ENCODE measurements at places on chromosomes 5 and 9.
A peak's percentile ranks its signal among the peaks of the same experiment; 100 is the strongest.

DNA sequence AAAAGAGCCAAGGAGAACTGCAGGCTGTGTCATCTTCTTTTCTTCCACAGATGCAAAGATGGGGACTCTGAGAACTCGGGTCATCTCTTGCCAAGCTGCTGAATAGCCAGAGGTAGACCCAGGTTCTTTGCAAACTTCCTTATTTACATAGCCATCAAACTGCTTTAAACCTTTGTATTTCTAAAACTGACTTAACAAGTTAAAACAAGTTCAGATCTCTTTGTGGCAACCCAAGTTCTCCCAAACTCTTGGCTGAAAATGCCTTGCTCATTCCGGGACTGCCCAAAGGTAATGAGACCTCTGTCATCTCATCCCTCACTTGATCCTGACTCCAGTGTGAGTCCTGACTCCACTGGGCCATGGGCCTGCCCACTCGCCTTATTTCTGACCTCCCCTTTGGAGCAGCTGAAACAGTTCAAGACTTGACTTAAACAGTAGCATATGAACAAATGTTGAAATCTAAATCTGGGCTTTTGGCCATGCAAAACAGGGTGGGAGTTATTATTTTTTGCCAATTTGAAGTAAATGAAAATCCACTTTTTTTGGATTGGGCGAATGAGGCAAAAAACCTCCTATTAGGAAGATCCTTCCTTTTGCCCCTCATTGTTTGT lies 50.6 kb downstream of the FBXL7 start:
- no peaks in the 10 kb centered on the region for H3K27me3 ChIP-seq
- DNase-seq = no peak
- H3K4me3 ChIP-seq = no peak overlapping the region
- no peaks in the 10 kb centered on the region for H3K4me1 ChIP-seq
- H3K36me3 ChIP-seq = no peaks in the 10 kb centered on the region

- no peaks in the 10 kb centered on the region for H3K27me3 ChIP-seq
- peak overlapping the region; percentile 30 for H3K4me3 ChIP-seq
- peak overlapping the region; percentile 80 for H3K27ac ChIP-seq
Observed at GRCh38 chr5:82356808-82357671, 78.9 kb upstream of the RPS23 start.

- H3K4me1 ChIP-seq = peaks cover 16% of the 10 kb centered on the region
- no peak overlapping the region for H3K27ac ChIP-seq
- no peak for DNase-seq
- H3K4me3 ChIP-seq = no peak overlapping the region
- H3K36me3 ChIP-seq = no peaks in the 10 kb centered on the region
Observed at GRCh38 chr9:109011231-109011671, 2.0 kb downstream of the CTNNAL1 start.

DNA sequence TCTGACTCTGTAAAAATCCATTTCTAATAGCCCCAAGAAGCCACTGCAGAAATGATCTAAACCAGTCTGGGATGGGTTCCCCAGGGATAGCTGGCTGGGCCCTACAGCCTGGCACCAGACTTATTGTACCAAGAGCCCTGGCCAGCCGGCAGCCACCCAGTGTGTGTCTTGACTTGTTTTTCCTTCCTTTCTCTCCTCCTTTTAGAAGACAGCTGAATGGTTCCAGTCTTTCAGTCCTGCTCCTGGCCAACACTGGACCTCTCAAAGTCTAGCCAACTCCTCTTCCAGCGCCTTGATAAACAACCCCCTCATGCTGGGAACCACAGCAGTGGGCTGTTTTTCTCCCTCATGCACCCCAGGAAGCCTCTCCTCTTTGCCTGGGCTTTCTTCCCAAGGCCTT lies 34.1 kb downstream of the ATOX1 start:
- no peaks in the 10 kb centered on the region for H3K4me1 ChIP-seq
- no peaks in the 10 kb centered on the region for H3K36me3 ChIP-seq
- H3K4me3 ChIP-seq = no peak overlapping the region
- no peaks in the 10 kb centered on the region for H3K27me3 ChIP-seq
- no peak for DNase-seq

DNA sequence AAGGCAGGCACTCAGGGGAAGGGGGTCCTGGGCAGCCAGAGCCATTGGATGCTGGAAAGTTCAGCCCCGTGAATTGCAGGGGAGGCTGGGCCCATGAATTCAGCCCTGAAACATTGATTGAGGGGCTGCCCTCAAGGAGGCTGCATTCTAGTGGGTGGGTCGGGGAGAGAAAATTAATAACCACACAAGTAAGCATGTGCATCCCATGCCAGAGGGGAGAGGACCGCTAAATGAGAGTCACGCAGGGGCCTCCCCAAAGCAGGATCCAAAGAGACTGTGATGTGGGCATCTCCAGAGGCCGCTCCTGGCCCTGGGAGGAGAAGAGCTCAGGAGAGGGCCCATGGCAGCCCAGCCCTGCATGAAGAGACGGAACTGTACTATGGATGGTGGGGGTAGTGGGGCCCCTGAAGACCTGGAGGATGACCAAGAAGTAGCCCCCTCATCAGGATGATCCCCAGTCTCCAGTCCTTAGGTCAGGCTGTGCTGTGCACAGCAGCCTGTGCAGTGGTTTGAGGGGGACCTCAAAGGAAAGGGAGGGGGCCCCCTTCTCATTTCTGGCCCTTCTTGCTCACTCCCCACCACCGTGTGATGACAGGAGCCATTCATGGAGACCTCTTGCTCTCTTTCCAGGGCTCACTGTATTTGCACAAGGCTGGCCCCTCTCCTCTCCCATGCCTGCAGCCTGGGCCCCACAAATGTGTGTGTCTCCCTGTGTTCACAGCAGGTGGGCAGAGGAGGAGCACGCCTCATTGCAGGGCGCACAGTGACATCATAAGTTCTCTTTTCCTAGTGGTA lies 233.6 kb upstream of the IRX1 start:
- no peaks in the 10 kb centered on the region for H3K4me1 ChIP-seq
- no peak for DNase-seq
- no peak overlapping the region for H3K4me3 ChIP-seq
- no peaks in the 10 kb centered on the region for H3K36me3 ChIP-seq

GRCh38 chr5:41270423-41271251 lies 57.3 kb upstream of the C6 start:
- no peaks in the 10 kb centered on the region for H3K36me3 ChIP-seq
- no peaks in the 10 kb centered on the region for H3K27me3 ChIP-seq
- DNase-seq = no peak
- H3K4me3 ChIP-seq = no peak overlapping the region
- no peaks in the 10 kb centered on the region for H3K4me1 ChIP-seq

DNA sequence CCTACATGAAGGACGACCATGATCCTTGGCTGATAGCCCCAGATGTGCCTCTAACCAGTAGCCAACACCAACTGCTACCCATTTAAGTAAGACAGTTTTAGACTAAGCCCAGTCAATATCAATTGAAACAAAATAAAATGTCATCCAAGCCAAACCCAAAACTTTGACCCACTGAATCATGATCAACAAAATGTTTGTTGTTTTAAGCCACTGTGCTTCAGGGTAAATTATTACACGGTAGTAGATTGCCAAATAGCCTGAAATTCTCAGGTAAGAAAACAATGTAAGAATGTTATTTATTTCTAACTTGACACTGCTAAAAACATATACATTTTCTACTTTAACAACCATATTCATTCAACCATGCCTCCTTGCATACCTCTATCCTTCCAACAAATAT lies 105.5 kb upstream of the PAPPA start:
- no peaks in the 10 kb centered on the region for H3K36me3 ChIP-seq
- H3K4me1 ChIP-seq = no peaks in the 10 kb centered on the region

DNA sequence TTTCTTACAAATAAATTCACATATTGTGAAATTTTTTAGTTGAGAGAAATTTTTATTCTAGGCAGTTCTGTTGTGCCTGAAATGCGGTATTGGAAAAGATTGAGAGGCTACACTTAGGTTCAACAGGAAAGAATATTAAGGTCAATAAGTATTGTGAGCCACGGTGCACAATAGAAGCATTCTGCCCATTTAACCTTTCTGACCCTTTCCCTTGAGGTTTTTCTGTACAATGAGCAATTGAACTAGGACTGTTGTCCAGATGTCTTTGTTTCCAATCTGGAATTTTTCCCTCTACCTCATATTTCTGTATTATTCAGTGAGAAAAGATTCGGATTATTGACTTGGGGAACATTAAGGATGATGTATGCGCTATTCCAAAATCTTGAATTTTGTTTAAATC lies 205.2 kb downstream of the NR3C1 start:
- H3K36me3 ChIP-seq = no peaks in the 10 kb centered on the region
- H3K27ac ChIP-seq = no peak overlapping the region
- DNase-seq = no peak
- no peaks in the 10 kb centered on the region for H3K27me3 ChIP-seq
- H3K4me1 ChIP-seq = no peaks in the 10 kb centered on the region

DNA sequence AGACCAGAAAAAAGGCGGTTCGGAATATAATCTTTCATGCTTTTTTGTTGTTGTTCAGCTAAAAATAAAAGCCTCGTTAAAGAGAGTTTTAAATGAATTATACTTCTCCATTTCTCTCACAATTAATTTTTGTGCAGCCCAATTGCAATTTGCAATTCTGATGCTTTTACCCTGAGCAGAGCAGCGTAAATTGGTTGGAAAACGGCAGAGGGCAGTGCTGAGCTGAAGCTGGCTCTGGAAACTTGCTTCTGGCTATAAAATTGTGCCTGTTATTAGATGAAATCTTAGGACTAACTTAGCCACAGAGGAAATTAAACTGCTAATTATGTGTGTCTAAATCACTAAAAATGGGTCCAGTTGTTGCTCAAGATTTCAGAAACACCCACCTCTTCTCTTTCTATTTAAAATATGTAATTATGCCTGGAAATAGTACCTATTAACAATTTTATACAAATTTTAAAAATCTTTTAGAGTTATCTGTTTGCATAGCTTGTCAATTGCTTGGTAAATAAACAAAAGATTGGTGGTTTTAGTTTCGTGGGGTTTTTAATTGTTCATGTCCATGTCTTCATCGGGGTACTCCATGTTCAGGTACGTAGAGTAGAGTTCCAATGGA lies 441.8 kb upstream of the TLE4 start:
- no peak overlapping the region for H3K27ac ChIP-seq
- H3K27me3 ChIP-seq = no peaks in the 10 kb centered on the region
- H3K4me3 ChIP-seq = no peak overlapping the region
- no peaks in the 10 kb centered on the region for H3K36me3 ChIP-seq
- DNase-seq = no peak

DNA sequence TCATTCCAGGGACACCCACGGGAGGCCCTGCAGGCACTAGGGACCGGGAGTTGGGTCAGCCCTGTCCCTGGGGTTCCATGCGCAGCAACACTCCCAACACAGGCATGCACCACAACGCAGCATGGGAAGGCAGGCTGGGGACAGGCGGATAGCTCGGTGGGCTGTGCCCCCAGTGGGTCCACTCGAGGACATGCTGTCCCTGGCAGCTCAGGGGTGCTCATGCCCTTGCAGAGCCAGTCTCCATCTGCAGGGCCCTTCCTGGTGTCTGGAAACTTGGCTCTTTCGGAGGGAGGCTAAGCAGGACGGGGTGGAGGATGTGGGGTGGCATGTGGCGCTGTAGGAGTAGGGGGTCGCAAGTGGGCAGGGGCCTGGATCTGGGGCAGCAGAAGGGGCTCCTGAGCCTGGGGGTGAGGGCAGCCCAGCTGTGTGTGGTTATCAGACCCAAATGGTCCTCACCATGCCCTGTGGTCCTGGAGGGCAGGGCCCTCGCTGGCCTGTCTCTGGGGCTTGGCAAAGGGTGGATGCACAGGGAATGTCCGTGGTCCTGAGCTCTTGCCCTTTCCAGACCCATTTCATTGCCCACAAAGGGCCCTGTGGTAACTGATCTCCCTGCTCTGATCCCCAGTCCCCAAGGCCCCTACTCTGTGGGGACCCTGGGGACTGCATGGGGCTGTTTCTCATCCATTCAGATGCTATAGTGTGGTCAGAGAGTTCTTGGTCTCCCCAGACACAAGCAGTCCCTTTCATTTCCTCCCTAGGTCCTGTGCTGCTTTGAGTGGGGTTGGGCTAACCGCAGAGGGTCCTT lies 90.3 kb upstream of the PHYKPL start:
- DNase-seq = no peak
- H3K4me1 ChIP-seq = no peaks in the 10 kb centered on the region
- no peak overlapping the region for H3K4me3 ChIP-seq
- no peak overlapping the region for H3K27ac ChIP-seq

DNA sequence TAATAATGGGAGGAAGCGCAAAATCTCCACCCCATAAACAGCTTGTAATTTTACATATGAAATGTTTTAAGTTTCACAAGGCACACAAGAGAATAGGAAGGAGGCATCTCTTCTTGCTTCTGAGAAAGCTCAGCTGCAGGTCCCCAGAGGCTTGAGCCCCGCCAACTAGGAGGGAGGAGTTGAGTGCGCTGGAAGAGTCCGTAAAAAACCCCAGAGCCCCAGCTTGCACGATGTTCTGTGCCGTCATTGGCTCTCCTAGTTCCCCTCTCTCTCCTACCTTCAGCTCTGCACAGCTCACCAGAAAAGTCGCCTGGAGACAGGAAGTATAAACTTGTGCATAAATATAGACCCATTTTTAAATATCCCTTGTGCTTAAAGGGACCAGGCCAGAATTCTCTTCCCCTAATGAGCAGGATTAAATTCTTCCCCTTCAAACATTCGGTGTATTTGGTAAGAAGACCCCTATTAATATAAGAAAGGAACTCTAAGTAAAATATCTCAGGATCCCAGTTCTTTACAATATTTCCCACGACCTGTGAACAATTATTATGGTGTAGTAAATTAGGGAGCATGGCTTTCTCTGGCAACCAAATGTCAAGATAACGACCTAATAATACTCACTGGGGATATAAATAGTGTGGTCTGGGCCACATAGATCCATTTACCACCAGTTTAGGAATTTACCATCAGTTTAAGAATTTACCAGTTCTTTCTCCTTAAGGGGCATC lies 13.7 kb downstream of the GLRX start:
- peaks cover 14% of the 10 kb centered on the region for H3K36me3 ChIP-seq
- peaks cover 59% of the 10 kb centered on the region for H3K4me1 ChIP-seq
- H3K4me3 ChIP-seq = peak overlapping the region; percentile 9
- H3K27me3 ChIP-seq = no peaks in the 10 kb centered on the region

DNA sequence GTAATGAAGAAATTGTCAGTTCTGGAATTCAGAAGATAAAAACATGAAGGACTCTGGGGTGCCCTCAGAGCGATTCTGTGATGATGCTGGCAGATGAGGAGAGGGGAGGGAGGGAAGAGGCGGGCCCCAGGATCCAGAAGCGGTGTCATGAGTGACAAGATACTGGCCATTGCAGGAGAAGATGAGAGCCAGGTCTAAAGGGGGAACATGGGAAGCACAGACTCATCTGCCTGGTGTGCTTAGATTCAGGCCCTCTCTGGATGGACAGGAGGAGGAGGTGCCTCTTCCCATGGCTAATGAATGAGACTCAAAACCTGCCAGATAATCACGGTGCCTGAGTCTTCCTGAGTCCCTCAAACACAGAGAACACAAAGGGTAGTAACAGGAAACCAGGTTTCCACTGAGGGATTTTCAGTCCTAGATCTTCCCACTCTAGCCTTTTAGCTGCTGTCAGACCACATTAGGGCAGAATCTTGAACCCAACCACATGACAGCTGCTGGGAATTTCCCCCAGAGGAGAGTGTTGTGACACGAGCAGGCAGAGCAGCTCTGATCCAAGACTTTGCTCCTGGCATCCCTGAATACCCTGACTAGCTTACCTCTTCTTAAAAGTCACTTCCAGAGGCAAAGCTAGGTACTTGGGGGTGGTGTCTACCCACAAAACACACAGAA lies 28.2 kb upstream of the HSPA9 start:
- no peak for DNase-seq
- H3K4me3 ChIP-seq = no peak overlapping the region
- no peak overlapping the region for H3K27ac ChIP-seq
- H3K4me1 ChIP-seq = peaks cover 8% of the 10 kb centered on the region
- H3K27me3 ChIP-seq = peaks cover 36% of the 10 kb centered on the region
- no peaks in the 10 kb centered on the region for H3K36me3 ChIP-seq

- no peaks in the 10 kb centered on the region for H3K4me1 ChIP-seq
- H3K4me3 ChIP-seq = no peak overlapping the region
- H3K36me3 ChIP-seq = no peaks in the 10 kb centered on the region
- no peak for DNase-seq
- H3K27ac ChIP-seq = no peak overlapping the region
Observed at GRCh38 chr9:94923326-94924089, 197.0 kb downstream of the AOPEP start.
